ENCODE measurements at places on chromosomes 7 and 10.

- DNase-seq, result peak; percentile 37
Observed at GRCh38 chr7:214410-215212, 22.2 kb downstream of the FAM20C start.

- DNase-seq, result no peak
Observed at GRCh38 chr7:7793249-7793648, 74.8 kb upstream of the RPA3 start.

DNA sequence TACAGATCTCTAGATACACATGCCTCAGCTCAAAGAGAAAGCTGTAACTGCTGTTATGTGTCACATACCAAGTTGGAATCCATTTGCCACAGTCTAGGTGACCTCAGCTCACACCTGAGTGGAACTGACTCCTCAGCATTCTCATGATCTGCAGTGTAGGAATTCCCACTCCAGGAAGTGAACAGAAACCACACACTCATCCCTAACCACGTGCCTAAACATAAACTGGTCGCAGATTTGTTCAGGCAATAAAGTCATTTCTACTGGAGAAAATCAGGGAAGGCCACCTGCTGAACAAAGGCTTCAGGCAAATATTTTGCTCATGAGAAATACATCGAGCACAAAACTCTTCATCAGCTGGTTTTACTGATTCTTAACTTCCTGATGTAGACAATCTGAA, 23.0 kb upstream of the ZMYND11 start:
- no peak for DNase-seq

- no peak for DNase-seq
Observed at GRCh38 chr7:152103066-152103465, 77.6 kb downstream of the GALNT11 start.

GRCh38 chr10:47405857-47406547, 21.9 kb upstream of the ZNF488 start:
- DNase-seq, result no peak

DNA sequence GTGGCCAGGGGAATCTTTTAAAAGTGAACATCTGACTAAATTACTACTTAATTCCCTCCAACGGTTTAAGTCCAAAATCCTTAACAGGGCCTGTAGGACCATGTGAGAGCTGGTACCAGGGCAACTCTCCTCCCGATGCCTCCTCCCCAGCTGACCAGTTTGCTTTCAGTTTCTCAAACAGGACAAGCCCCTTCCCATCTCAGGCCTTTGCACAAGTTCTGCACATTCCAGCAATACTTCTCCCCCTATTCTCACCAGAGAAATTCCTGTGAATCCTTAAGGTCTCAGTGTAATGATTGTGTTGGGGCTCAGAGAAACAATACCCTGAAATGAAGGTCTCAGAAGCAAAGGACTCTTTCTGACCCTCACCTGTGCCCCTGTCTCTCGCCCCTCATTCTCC, 8.0 kb upstream of the CALHM1 start:
- peak; percentile 42 for DNase-seq

Data from fibroblast of lung (primary cell).